Activated T-cell treated with anti-CD3 and anti-CD28 coated beads, Interleukin-2, amount 50 U/mL, for 24 hours (primary cell): ENCODE measurements at places on chromosomes 4 and X.

- no peak for DNase-seq
These were observed 5.0 kb downstream of the MSMO1 start for GRCh38 chr4:165332502-165332901.

DNA sequence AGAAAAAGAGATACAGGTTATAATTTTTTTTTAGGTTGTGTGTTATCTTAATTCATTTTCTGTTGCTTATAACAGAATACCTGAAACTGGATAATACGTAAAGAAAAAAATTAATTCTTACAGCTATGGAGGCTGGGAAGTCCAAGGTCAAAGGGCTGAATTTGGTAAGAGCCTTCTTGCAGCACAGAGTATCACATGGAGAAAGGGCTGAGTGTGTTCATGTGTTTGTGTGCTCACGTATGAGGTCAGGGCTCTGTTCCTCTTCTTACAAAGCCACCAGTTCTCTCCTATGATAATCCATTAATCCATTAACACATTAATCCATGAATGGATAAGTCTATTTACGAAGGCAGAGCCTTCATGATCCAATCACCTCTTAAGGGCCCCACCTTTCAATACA lies 8.6 kb upstream of the RAB28 start:
- no peak for DNase-seq

GRCh38 chr4:40349561-40350198 lies 14.5 kb downstream of the CHRNA9 start:
- no peak for DNase-seq

DNA sequence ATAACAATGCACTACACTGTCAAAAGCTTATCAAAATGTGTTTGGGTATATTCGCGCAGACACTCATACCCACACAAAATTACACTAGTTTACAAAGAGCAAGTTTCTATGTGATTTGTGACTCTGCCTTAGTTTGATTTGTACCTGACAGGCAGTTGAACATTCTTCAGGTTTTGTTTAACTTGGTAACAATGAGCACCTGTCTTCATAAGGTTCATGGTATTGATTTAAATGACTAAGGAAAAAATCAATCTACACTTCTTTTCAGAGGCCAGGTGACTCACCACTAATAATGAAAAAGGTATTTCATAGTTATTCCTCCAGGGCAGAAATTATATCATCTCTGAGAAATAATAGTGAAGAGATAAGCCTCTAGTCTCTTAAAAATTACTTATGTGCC lies 1114.6 kb upstream of the AGA start:
- no peak for DNase-seq

DNA sequence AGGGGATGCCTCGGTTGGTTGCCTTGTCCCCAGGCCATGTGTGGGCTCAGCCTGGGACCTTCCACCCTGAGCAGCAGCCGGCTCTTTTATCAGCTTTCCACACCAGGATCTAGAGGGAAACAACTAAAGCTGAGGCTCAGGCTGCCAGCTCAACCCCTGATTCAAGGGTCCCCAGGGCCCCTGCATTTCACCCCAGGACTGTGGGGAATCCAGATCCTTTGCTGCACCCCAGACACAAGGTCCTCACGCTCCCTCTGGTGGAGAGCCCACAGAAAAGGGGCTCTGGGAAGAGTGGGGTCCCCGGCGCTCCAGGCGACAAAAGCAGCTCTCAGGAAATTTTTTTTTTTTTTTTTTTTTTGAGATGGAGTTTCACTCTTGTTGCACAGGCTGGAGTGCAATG lies 64.3 kb downstream of the ZFYVE28 start:
- DNase-seq, result no peak

DNA sequence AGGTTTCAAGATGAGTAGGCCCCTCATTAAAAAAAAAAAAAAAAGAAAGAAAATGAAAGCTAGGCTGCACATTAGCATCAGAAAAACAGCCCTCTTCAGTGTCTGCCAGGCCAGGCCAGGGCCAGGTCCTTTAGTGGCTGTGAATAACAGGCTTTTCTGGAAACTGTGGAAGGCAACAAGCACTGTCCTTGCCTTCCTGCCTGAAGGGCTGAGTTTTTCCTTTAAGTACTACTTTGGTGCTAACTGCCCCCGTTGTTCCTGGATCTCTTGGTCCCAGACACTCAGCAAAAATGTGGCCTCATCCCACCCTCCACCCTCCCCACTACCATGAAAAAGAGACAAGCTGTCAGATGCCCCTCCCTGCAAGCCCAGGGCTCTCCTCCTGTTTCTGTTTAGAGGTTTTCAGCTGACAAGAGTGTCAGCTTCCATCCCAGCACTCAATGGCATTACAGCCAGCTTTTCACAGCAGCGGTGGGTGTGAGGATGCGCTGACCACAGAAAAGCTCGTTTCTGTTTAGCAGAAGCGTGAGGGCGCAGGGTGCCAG lies 174.2 kb downstream of the NHS start:
- DNase-seq, result no peak

- no peak for DNase-seq
These were observed 100.5 kb downstream of the NFKB1 start for GRCh38 chr4:102601586-102602227.

DNA sequence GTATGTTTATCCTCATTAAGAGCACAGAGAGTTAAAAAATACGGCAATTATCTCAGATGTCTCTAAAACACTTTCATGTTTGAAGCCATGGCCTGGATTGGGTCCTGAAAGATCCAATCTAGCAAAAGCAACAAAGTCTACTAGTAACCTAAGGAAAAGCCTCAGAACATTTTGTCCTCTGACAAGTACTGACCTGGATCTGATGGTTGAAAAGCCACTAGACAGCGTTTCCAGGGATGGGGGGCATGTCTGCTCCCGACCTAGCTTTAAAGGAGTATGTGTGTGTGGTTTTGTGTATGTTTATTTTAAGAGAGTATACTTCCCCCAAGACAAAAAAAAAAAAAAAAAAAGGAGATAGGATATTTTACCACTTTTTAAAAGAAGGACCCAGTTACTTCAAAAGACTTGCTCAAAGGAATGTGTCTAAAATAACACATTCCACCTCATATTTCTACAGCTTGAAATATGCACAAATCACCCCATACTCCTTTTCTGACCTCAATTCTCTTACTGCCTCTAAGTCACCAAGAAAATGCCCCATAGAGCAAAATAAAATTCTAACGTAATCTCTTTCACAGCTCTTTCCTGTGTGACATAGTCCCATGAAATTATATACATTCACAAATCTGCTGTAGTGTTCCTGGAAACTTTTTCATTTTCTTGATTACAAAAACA lies 189.0 kb upstream of the TTC29 start:
- DNase-seq, result no peak

DNA sequence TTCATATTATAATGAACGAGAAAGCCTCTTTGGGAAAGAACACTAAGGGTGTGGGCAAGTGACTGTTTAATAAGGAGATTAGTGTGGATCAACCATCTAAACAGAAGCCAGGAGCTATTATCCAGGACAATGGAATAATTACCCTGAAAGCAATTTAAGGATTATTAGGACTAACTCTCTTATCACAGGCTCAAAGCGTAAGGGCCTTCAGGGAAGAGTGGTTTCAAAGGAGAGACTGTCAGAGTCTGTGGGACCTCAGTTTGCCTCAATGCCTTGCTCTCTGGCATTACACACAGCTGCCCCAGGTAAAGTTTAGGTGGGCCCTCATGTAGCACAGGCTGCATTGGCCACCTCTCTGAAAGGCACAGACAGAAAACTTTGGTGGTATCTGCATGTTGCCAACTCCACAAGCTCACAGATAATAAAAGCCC lies 717.2 kb upstream of the ADGRL3 start:
- DNase-seq, result no peak

- DNase-seq, result no peak
These were observed at the start of gene BEND2 for GRCh38 chrX:18220786-18221185. Gene BEND2, minus strand, starts transcription at chrX:18220886. Its CDS starts 136 bp downstream, at chrX:18220750.

- no peak for DNase-seq
These were observed 23.2 kb downstream of the APOO start for GRCh38 chrX:23884427-23885024.

DNA sequence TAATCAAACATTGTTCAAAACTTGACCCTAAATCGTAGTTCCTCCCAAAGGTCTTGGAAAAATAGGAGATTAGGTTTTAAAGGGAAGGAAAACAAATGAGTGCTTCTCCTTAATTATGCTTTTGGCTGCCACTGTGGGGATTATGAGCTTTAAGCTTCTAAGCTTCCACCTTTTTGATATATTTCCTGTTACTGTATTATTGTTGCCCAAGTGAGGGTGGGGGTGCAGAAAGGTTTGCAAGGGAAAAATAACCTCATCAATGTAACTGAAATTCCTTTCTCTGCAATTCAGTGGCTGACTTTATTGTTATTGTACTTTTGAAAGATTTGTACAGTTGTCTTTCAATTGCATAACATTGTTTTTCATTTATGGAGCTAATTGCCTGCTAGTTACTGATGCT lies 285.1 kb downstream of the FRMPD4 start:
- DNase-seq, result no peak

DNA sequence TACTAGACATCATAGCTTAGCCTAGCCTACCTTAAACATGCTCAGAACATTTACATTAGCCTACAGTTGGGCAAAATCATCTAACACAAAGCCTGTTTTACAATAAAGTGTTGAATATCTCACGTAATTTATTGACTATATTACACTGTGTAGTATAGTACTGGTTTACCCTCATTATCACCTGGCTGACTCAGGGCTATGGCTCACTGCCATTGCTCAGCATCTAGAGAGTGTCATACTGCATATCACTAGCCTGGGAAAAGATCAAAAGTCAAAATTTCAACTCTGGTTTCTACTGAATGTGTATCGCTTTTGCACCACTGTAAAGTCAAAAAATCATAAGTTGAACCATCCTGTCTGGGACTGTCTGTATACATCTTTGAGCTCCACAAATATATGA lies 78.6 kb downstream of the CEP44 start:
- DNase-seq, result no peak

DNA sequence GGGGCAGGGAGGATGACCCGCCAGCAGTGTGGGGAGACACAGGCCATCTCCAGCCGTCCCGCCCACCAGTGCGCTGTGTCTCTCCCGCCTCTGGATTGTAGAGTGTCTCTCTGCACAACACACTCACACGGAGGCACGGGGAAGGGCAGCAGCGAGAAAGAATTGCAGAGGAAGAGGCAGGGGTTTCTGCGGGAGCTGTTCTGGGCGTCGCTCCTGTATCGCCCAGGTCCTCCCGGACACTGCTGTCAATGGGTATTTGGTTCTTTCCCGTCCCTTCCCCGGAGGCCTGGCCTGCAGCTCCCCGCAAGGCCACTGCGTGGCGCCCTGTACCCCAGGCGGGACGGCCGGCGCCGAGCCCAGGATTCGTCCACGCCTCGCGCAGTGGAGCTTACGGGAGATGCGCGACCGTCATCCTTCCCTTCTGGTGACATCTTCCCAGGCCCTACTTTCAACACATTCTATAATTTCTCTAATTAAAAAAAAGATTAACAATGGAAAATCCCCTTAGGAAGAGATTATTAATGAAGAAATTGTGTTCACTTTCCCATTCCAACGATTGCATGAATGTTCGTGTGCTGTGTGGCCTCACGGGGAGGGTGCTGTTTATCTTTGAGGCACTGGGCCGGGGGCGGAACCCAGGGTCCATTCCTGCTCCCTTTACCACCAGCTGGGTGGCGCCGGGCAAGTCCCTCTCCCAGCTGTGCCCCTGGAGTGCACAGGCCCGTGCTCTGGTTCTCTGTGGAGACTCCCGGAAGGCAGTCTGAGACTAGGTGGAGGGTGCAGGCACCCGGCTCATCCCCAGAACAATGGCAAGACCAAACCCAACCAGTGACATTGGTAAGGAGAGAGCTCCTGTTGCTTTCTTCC lies 95.7 kb downstream of the CPZ start:
- DNase-seq, result no peak

GRCh38 chr4:40915318-40916217 lies 165.8 kb downstream of the NSUN7 start:
- DNase-seq, result no peak

DNA sequence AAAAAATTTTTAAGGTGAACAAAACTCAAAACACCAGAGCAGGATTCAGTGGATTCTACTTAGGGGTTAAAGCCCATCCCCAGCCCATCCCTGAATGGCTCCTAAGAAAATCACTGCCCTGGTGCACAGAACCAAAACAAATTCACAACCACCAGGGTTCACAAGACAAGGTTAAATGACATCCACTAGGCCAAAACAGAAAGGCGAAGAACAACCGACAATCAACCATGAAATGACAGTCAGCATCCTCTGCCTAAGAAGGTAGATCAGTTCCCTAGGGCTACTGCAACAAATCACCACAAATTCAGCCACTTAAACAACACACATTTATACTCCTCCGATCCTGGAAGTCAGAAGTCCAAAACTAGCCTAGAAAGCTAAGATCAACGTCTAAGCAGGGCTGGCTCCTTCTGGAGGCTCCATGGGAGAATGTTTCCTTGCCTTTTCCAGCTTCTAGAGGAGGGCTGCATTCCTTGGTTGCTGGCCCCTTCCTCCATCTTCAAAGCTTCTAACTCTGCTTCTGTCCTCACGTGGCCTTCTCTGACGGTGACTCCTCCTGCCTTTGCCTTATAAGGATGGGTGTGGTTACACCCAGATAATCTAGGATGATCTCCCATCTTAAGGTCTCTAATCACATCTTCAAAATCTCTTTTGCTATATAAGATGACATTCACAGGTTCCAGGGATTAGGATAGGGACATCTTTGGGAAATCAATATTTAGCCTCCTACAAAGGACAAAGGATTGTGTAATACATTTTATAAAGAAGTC lies 1.8 kb downstream of the CCNQ start:
- no peak for DNase-seq

GRCh38 chr4:131609039-131609438 lies 1540.1 kb upstream of the PCDH10 start:
- DNase-seq, result no peak

- DNase-seq, result no peak
These were observed 1950.5 kb upstream of the AGA start for GRCh38 chr4:179392787-179393186.

DNA sequence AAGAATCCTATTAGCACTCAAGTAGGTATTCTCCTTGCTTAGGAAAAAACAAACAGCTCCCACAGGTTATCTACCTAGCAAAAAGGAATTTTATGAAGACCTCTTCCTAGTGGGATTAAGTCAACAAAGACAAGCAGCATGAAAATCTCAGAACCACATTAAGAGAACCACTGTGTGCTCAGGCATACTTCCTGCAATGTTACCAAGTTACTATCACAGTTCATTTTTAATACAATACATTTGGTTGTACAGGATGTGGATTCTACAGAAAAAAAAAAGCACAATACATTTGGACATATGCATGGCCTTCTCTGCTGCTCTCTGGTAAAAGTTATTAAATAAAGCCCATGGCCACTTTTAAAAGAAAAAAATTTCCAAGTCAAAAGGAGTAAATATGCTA lies 193.7 kb downstream of the PPP3CA start:
- DNase-seq, result no peak

DNA sequence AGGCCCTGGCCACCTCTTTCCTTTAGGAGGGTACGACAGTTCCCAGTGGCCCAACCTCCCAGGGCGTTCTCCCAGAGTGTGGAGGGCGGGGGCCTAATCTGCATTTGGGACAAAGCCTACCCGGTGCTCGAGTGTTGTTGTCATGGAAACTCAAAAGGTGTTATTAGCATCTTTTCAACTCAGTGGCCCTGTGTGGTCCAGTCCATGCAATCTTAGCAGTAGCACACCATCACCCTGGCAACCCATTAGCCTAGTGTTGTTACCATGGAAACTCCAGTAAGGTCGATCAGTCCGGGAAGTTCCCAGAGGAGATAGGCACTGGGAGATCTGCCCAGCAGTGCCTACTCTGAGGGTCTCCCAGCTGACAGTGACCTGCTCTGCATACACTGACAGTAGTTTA lies 20.2 kb downstream of the APLN start:
- no peak for DNase-seq
